ENCODE measurements at places on chromosomes 4 and X.
A peak's percentile ranks its signal among the peaks of the same experiment; 100 is the strongest.

DNA sequence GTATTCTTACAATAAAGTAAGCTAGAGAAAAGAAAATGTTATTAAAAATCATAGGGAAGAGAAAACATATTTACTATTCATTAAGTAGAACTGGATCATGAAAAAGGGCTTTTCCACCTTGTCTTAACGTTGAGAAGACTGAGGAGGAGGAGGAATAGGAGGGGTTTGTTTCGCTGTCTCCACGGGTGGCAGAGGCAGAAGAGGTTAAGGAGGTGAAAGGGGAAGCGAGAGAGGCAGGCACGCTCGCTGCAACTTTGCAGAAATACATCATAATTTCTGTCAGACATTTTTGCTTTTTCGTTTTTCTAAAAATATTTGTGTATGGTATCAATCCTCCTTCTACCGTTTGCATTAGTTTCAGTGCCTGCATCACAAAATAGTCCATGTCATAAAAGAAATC is 2375.1 kb upstream of the AGA start:
- DNase-seq: no peak

- DNase-seq: no peak
Measured at GRCh38 chr4:153079857-153080391, 124.3 kb upstream of the TRIM2 start.

DNA sequence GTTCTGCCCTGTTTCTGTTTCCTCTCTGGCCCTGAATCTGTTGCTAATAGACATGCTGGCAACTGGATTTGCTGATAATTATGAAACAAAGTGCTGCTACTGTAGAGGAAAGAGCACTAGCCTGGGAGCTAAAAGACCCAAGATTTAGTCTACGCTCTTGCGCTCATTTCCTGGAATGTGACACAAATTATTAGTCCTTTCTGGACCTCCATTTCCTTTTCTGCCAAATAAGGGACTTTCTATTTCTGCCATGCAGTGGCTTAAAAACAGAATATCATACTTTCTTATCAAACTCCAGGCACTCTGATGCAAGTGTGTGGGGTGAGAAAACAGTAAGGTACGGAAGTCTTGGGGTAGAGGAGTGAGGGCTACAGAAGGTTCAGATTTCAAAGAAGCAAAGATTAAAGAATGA is 48.3 kb upstream of the GPR174 start:
- DNase-seq: no peak

DNA sequence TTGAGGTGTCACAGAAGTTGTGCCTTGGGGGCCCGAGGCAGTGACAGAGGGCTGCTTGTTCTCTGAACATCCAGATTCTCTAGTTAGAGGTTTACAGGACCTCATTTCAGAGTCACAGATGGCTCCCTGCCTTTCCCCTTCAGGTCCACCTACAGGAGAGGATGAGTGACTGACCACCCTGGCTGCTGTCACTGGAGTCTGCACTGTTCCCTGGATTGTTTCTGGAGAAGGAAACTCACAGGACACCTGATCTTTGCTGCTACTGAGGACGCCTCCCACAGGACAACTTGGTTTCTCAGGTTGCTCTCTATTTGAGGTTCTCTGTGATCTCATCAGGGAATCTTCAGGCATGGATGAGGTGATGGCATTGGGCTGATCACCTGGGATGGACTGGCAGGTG is 58.3 kb downstream of the GPRIN3 start:
- peak; percentile 74 for DNase-seq

DNA sequence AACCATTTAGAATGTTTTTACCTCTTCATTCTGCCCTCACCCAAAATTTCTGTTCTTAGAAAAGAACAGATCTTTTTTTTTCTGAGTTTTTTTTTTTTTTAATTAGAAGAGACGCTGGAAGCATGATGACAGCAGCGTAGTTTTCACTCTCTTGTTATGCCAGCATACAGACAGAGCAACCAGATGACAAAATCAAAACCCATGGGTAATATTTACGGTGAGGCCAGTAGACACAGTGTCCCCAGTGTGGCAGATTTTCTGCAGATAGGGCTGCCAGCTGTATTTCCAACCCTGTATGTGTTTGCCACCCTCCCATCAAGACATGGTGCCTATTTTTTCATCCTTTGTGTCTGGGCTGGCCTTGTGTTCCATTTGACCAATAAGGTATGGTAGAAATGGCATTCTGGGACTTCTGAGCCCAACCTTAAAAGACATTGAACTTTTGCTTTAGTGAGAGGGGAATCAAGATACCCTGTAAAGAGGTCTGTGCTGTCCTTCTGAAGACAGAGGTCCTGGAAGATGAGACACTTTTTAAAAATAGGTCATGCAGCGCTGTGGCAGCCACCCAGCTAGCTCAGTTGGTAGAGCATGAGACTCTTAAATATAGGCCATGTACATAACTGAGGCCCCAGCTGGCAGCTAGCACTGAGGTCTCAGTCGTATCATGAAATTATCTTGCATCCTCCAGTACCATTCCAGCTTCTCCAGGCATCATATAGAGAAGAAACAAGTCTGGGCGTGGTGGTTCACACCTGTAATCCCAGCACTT is 6.7 kb upstream of the ZNF41 start:
- DNase-seq: no peak

GRCh38 chr4:28636971-28637370 is 1776.3 kb downstream of the STIM2 start:
- no peak for DNase-seq

DNA sequence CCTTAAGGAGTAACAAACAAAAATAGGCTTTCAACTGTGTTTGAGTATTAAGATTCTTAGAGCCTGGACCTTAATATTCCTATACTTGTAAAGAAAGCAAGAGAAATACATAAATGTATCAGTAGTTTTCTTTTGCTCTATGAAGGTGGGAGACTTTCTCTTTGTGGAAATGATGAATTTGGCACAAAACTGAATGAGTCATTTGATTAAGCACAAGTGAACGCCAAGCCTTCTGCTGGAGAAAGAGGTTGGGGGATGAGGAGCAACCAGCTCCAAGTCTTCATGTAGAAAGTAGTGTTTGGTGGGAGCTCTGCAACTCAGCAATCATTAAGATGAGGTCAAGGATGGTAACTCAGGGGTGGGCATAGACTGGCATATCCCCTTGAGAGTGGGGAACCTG is 49.6 kb downstream of the MEPE start:
- DNase-seq: no peak

DNA sequence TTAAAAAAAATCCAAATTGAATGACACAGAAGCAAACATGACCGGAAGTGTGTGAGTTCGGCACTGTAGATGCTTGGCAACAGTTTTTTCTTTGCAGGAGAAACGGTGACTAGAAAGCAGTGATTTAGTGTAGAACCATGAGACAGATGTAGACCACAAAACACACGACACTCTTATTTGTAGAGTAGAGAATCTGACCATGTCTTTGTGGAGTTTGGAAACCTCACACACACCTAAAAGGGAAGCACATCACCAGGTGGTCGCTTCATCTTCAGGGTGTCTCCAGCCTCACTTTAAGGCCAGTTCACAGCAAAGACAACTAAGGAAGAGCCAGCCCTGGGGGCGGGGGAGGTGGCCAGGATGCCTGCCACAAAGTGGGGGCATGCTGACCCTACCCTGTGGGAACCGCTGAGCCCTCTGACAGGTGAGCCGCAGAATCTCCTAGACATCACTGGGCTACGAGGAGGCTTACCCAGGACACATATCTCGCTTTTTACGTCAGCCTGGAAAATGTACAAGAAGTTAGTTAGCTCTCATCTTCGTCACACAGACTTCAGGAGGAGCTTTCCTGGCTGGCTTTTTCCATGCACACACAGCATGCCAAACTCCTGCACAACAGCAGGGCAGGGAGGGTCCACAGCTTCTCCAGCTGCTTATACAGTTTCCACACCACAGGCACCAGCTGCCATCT is 64.4 kb upstream of the PDLIM3 start:
- no peak for DNase-seq

- DNase-seq: peak; percentile 98
Measured at GRCh38 chr4:41256740-41257256, at the start of gene UCHL1. TSS of gene UCHL1 (plus strand) at chr4:41256928. CDS start at chr4:41256977, 49 bp downstream.

GRCh38 chrX:49915361-49916222 is 6.8 kb upstream of the CLCN5 start:
- DNase-seq: peak; percentile 28

- DNase-seq: peak; percentile 26
Measured at GRCh38 chr4:90715242-90715641, 588.0 kb downstream of the CCSER1 start.

DNA sequence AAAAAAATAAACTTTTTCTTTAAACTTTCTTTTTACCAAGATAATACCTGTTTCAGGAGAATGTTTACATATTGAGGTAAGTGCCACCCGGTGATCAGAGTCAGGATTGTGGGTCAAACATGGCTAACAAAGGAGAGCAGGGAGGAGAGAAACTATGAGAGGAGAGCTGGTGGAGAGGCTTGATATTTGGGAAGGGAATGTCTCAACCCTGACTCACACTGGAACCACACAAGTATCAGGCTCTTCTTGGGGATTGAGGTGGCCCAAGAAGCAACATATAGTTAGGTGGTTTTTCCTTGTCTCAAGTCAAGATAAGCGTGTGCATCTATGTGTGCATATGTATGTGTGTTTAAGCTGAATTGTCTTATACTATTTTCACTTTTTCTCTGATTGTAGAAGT is 6.7 kb downstream of the TCEAL1 start:
- no peak for DNase-seq

DNA sequence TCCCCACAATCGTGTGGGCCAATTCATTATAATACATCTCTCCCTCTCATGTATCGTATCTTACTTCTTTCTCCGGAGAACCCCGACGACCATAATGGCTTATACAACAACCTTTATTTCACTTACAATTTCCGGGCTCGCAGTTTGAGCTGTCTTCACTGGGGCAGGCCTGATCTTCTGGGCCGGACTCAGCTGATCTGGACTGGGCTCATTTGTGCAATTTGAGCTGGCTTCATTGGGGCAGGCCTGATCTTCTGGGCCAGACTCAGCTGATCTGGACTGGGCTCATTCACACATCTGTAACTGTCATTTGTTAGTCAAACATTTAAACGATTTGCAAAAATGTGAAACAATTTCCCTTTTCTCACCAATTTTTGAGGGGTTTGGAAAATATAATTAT is 171.5 kb upstream of the FRG1 start:
- no peak for DNase-seq

DNA sequence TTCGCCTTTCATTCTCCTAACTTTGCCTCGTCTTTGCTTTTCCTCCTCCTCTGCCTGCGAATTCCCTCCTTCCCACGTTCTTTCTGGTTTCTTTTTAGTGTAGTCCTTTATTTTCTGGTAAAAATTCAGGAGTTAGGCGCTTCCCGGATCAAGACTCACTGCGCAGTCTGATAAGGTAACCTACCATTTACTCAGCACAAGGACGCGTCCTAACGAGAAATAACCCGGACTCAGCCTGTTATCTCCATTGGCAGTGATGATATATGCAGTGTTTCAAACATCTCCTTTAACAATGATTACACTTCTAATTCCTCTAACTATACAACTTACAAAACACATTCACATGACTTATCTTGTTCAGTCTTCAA is 357 bp upstream of the ETNPPL start:
- DNase-seq: peak; percentile 46

- DNase-seq: no peak
Measured at GRCh38 chrX:150847088-150847487, 51.4 kb downstream of the CD99L2 start.

DNA sequence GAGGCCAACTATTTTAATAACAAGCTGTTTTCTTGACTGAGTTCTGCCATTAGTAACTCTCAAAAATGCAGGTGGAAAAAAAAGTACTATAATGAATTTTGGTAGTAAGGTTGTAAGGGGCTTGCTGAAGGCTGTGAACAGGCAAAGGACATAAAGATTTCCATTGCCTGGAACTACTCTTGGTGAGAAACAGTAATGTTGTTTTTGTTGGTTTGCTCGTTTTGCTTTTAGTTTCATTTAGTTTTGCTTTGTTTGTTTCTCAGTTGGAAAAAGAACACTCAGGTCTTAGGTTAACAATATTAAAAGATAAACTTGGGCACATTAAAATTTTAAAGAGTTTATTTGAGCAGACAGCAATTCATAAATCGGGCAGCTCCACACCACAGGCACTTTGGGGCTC is 824.5 kb upstream of the HTR2C start:
- no peak for DNase-seq

- DNase-seq: no peak
Measured at GRCh38 chrX:130831347-130831722, 71.7 kb downstream of the ENOX2 start.

DNA sequence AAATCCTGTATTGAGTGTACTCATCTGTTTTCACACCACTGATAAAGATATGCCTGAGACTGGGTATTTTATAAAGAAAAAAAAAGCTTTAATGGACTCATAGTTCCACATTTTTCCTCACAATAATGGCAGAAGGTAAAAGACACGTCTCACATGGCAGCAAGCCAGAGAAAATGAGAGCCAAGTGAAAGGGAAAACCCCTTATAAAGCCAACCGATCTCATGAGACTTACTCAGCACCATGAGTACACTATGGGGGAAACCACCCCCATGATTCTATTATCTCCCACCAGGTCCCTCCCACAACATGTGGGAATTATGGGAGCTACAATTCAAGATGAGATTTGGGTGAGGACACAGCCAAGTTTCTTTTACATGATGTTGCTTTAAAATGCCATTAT is 171.9 kb downstream of the GALNTL6 start:
- DNase-seq: no peak

DNA sequence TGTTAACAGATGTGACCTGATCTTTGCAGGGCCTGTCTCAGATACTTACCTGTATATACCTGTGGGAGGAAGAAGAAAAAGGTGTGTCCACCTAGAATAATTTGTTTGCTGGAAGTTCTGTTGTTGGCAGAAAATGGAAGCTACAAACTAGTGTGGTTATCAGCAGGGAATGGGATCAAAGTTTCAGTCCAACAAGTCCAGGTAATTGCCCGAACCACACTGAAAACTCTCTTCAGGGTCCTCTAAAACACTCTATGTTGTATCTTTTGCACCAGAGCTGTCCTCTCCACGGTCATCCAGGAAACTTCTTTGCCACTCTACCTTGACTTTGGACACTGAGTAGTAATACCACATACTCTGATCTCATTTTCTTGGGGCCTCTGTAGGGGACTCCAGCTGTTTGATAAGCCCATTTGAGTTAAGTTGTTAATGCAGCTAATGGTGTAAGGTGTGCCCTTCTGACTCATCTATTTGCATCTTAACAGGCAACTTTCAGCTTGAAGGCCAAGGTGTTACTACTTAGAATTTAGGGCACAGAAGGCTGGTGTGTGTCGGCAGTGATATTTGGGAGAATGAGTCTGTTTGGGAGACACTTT is 38.7 kb upstream of the GATB start:
- no peak for DNase-seq

Measured in NCI-H1417 (cell line).